RWPE1 (cell line): ENCODE measurements at places on chromosomes 1 and 21.

- DNase-seq: no peak
These were observed 10.6 kb downstream of the PAX7 start for GRCh38 chr1:18641005-18641941.

- DNase-seq: no peak
These were observed 661.8 kb downstream of the MATN1 start for GRCh38 chr1:30061292-30062220.

DNA sequence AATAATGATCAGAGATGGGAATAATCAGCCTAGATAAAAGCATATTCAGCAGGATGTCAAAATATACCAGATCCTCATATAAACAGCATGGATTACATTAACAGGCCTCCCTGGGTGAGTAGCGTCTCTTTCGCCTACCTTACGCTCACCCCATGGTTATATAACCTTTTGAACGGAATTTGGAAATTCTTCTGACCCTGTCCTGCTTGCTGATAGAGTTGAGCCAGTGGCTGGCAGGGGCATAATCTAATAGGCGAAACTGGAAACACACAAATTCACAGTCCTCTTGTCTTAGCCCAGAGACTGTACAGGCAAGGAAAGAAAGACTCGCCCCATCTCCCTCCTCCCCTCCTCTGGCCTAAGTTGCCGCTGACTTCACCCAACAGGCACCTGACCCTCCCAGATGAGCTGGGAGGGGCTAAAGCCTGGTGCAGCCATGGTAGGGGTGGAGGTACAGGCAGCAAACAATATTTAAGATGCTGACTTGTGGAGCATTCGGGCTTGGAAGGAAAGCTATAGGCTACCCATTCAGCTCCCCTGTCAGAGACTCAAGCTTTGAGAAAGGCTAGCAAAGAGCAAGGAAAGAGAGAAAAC lies at the start of gene ANGPTL7:
TSS of gene ANGPTL7 (plus strand) at position 498 of the 594 bp plus-strand sequence. CDS start 225 bp downstream, outside the sequence.
- DNase-seq: no peak

- DNase-seq: no peak
These were observed 58.5 kb downstream of the ATF6 start for GRCh38 chr1:161824618-161825017.

- DNase-seq: no peak
These were observed 5.9 kb downstream of the USP24 start for GRCh38 chr1:55209247-55209646.

GRCh38 chr1:162256287-162256686 lies 120.4 kb downstream of the SPATA46 start:
- no peak for DNase-seq

DNA sequence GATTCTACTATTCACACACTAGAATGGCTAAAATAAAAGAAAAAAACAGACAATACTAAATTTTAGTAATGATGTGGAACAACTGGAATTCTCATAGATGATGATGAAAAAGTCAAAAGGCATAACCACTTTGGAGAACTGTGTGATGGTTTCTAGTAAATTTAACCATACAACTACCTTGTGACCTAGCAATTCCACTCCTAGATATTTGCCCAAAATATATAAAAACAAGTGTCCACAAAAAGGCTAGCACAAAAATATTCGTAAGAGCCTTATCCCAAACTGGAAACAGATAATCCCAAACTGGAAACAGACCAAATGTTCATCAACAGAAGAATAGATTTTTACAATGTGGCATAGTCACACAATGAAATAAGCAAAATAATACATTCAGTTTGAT lies 67.9 kb upstream of the PGBD5 start:
- DNase-seq: no peak

GRCh38 chr1:98019747-98020146 lies 98.9 kb upstream of the DPYD start:
- DNase-seq: no peak

GRCh38 chr1:115251340-115251748 lies 86.7 kb downstream of the NGF start:
- no peak for DNase-seq

GRCh38 chr1:90851711-90852050 lies 134.6 kb upstream of the BARHL2 start:
- DNase-seq: no peak

DNA sequence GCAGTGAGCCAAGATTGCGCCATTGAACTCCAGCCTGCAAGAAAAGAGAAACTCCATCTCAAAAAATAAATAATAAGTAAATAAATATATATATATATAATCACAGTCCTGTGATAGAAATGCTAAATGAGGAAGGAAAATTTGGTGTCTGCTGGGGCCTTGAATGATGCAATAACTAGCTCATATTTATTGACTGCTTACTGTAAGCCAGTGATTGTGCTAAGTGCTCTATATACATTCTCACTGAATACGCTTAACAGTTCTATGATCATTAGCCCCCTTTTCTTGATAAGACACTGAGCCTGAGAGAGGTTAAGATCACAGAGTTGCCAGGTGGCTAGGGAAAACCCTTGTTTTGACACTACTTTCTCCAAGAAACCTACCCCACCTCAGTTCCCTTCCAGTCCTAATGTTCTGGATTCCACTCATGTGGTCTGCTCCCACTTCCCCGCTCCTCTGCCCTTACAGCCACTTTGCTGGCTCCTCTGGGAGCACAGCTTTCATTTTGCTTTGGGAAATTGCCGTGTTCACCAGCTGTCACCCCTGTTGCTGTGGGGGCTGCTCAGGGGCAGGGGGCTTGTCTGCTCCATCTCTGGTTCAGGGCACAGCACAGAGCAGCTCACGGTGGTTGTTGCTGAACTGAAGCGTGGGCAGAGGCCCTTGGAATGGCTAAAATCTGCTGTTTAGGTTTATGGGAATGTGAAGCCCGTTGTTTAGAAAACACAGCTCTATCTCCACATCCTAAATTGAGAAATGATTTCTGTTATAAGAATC lies 2.5 kb upstream of the BMP8A start:
- no peak for DNase-seq

- DNase-seq: no peak
These were observed 54.9 kb downstream of the GALNT2 start for GRCh38 chr1:230121950-230122349.

GRCh38 chr1:46244656-46245371 lies 2.7 kb upstream of the RAD54L start:
- peak; percentile 33 for DNase-seq

GRCh38 chr1:216604771-216605170 lies 118.5 kb downstream of the ESRRG start:
- DNase-seq: no peak

GRCh38 chr1:159990005-159990404 lies 36.0 kb upstream of the SLAMF9 start:
- no peak for DNase-seq
